Stimulated activated CD4-positive, alpha-beta T cell treated with anti-CD3 and anti-CD28 coated beads, Interleukin-1b, Interleukin-23, amount 100 ng/mL, for 1 hour (primary cell): ENCODE measurements at places on chromosomes 4 and X.

GRCh38 chrX:147981038-147981752, at the start of gene FMR1NB:
FMR1NB (plus strand) TSS chrX:147981337; CDS start chrX:147981403, 66 bp downstream.
- no peak for DNase-seq

- no peak for DNase-seq
These were observed 326.7 kb upstream of the CLNK start for GRCh38 chr4:11011249-11011648.

- no peak for DNase-seq
These were observed 314 bp downstream of the DNASE1L1 start for GRCh38 chrX:154408659-154409221.

DNA sequence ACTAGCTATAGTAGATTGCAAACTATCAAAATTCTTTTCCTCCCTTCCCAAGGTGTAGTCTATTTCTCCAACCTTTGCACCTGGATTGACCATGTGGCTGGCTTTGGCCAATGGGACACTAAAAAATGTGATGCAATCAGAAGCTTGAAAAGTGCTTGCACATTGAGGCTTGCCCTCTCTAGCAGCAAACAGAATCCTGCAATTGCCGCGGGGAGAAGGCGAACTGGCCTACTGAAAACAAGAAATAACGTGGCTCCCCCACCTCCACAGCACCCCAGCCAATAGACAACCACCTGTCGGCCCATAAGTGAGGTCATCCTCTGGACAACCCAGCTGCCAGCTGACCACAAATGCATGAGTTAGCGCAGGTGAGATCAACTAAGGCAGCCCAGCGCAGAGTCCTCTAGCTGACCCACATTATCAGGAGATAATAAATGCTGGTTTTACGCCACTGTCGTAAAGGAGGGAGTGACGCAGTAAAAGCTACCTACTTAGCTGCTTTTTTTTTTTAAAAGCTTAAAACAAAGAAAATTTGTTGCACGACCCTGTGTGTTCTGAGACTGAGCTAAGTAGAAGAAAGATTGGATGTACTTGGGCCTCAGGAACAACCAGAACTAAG, 95.2 kb downstream of the GK start:
- no peak for DNase-seq

GRCh38 chr4:152264106-152264505, 271.8 kb downstream of the FBXW7 start:
- no peak for DNase-seq

DNA sequence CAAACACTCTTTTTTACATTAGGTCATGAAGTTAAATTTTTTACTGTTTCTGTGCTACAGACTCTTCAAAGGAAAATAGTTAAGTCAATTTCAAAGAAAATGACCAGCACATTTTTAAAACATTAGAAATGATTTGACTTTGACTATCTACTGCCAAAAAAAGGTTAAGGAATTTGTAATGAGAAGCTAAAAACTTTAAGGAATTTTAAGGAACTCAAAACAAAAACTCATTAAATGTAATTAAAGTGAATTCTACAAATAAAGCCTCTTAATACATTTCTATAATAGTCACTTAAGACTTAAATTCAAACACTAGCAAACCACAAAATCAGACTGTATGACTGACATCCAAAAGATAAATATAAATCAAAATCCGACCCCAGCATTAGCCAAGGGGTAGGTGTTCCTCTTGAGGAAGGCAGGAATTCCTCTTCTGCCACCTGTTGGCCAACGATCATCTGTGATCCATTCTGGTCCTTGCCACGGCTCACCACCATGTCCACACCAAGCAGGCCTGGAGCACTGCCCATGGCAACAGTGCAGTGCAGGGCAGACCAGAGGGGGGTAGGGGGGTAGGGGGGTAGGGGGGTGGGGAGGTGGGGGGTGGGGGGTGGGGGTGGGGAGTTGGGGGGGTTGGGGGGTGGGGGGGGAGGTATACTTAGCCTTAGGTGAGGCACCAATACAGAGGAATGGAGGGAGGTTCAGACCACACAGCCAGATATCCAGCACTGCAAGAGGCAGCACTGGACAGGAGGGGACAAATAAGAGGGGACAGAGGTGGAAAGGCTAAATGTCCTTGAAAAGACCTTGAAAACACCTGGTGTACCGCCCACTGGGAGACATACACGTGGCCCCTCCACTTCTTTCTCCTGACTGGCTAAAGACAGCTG, 287.4 kb downstream of the CHIC1 start:
- DNase-seq = no peak

DNA sequence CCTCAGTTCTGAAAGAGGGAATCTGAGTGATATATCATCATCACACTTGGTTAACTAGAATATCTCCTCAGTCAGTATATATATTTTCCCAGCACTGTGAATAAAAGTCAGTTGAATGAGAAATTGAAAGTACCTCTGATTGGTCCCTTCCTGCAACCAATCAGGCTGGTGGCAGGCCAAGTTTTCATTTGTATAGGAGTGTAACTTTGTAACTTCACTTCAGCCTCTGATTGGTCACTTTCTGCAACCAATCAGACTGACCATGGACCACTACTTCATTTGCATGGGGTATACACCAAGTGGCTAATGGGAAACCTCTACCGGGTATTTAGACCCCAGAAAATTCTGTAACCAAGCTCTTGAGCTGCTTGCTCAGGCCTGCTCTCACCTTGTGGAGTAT, 2.0 kb upstream of the PGK1 start:
- no peak for DNase-seq

- DNase-seq = no peak
These were observed 22.4 kb downstream of the SH3TC1 start for GRCh38 chr4:8221476-8221875.

- no peak for DNase-seq
These were observed 13.0 kb downstream of the NSDHL start for GRCh38 chrX:152843852-152844251.

GRCh38 chrX:40761762-40762161, 26.4 kb upstream of the MED14 start:
- DNase-seq = no peak

DNA sequence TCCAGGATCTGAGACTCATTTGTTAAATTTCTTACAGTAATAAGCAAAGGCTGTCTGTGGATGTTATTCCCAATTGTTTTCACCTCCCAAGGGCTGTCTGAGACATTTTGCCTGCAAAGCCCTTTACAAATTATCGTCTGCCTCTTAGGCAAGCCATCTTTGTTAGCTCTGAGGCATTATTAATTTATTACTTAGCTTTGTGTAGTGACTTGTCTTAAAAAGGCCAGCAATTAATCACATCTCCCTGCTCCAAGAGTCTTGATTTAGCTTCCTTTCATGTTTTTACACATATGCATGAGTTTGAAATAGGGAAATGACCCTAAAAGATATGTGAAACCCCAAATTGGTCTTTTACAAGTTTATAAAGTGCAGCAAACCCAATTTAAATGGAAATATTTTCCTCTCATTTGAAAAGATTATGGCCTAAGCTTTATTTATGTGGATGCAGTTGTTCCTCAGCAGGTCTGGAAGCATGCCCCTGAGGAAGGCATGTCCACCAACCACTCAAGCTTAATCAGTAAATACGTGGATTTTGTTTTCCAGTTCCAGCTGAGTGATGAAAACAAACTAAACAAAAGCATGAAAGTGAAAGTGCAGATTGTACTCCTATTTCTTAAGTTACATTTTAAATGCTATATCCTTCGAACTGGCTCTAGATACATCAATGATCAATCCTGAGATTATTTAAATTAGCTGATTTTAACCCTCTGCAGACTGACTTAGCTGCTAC, 173.6 kb upstream of the LNX1 start:
- no peak for DNase-seq

DNA sequence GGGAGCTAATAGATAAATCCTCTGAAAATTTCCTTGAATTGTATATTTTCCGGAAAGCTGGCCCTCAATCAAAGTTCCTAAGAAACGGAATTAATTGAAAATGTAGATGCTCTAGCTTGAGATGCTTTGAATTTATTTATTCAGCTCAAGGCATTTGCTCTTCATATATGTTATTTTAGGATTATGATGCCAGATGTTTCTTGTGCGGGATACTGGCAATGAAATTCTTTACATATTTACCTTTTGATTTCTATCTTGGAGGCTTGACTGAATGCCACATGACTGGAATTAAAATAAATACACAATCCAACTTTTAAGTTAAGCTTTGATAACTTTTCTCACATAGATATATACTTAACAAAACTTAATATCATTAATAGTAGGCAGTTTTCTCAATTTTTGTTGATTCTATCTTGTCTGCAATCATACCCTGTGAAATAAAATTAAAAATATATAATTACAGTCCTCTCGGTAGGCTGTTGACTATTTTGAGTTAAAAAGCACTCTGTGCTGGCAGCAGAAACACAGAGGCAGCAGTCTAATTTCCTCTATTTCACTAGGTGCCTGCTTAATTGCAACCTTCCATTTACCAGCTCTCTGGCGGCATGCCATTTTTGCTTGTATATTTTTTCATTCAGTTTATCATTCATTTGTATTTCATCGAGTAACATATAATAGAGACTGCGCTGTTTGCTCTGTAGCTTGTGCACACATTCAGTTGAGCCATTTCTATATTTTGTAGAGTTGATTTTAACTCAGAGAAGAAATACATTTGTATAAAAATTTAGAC, 991.5 kb downstream of the ADGRL3 start:
- no peak for DNase-seq

DNA sequence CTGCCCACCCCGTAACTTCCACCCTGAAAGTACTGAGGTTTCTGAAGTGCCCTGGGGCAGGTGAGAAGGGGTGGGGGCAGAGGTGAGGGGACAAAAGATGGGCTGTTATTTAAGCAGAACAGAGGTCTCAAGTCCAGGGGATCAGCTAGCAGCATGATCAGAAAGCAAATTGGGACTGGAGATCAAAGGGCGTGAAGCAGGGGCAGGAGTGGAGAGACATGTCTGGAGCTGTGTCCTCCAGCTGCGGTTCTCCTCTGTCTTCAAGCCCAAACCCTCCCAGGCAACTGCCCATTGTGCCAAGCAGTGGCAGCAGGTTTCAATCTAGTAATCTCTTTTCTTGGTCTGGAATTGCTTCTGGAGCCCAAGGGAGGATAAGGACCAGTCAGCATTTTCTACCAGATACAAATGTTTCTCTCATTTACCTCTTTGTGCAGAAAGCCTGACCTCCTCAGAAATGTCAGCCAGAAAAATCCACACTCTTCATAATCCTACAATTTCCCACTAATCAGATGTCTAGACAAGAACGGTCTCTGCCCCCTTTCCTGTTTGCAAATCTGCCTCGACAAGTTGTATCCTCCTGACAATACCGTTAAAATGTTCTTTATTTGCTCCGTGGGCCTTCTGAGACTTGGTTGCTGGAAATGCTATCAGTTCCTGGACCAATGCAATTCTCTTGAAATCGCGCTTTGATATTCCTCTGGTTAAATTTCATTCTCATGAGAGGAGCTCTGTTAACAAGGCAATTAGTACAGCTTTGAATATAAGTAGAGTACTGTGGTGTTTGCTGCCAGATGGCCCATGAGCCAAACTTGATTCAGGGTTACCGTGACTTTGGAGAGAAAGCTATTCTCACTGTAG, 23.2 kb upstream of the RASL11B start:
- no peak for DNase-seq

DNA sequence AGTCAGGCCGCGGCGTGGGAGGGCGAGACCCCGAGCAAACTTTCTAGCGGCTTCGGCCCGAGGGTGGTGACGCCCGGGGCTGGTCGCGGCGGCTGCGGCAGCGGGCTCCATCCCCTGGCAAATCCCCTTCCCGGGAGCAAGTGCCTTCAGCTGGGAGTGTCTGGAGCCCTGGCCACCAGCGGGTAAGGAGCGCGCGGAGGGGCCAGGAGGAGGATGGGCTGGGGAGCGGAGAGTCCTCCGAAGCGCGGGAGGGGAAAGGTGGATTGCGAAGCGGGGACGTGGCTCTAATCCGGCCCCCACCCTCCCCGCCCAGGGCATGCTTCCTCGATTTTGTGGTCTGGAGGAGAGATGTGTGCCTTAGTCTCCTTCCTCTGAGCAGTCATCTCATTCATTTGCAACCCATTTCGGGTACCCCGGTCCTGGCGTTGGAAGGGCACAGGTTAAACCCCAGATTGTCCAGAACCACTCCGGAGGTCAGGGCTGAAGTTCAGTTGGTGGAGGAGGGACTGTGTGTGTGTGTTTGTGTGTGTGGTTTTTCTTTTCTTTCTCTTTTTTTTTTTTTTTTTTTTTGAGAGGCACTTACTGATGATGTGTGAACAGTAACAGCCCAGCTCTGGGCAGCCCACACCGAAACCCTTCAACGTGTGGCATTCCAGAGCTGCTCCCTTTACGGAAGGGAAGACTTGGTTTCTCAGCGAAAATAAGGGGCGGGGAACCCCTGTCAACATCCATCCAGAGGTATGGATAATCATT, 516 bp downstream of the SGMS2 start:
- DNase-seq = no peak

GRCh38 chrX:74853255-74853654, 72.0 kb downstream of the NEXMIF start:
- DNase-seq = no peak

DNA sequence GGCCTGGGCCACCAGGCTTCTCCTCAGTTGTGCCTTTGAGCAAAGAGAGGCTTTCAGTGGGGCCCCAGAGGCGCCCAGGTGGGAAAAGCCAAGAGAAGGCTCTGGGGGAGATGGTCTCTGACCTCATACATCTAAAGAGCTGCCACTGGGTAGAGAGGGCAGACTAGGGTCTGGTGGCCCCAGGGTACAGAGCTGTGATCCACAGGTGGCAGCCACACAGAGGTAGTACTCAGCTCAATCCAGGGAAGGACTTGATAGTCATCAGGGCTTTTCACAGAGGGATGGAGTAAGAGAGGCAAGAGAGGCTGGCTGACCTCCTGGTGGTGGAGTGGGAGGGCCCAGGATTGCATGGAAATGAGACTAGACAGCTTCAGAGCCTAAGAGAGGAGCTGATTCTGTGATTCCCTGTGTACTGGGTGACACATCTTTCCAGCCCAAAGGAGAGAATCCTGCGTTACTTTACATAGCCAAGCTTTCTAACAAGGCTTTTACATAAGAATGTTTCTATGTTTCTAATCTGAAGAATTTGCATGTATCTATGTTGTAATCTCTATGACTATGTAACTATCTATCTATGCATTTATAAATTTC, 53.2 kb upstream of the PJA1 start:
- no peak for DNase-seq

- DNase-seq = no peak
These were observed 45.2 kb downstream of the PRSS12 start for GRCh38 chr4:118307643-118308042.

DNA sequence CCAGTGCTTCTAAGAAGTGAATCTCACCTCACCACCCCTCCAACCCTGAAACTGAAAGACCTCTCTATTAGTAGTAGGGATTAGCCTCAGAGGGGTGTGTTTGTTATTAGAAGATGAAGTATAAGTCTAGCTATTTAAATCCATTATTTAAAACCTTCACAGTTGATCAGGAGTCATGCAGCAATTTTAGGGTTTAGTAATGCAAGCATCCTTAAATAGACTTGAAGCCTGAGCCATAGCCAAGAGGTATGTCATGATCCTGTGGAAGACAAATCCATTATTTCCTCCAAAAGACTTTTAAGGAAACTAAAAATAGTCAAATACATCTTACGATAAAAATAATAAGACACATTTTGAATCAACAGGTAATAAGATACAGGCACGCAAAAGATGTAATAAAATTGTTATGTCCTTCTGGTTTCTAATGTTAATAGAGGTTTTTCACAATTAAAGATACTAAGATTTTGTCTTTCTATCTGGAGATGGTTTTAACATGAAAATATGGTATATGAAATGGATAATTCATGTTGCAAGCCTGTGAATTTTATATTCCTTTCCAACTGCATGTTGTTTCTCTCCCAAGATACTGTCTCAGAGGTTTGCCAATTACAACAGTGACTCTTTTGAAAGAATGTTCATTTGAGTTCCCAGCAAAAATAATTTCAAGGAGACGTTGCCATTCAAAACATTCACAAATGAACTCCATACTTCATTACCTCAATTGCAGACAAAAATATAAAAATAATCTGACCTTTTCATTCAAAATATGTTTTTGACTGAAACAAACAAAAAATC, 68.0 kb downstream of the LUZP4 start:
- DNase-seq = no peak

- DNase-seq = no peak
These were observed 36.4 kb downstream of the DHX15 start for GRCh38 chr4:24547979-24548378.
